ENCODE measurements at places on chromosomes 5 and 9.

DNA sequence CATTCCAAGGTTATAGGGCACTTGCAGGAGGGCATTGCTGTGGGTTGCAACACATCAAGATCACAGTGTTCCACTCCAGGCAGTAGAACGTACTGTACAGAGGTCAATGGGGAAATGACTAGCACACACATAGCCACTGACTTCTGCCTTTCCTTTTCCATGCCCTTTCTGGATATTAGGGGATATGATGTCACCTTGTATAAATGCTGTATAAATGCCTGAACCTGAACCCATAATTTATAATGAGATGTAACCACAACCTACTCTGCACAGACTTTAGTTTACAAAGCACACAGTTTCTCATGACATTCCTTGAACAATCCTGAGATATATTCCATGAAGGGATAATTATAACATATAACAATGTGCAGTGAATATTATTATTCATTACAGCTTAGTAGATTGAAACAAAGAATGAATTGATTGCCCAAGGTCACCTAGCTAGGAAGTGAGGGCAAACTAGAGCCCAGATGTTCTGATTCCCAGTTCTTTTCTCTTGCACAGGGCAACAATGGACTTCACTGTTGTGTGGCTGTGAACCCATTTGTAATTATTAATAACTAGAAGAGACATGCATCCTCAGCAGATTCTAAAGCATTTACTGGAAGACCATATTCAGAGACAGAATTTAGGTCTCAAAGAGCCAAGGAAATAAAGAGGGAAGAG lies 5.6 kb upstream of the ABLIM3 start:
- no peak overlapping the region for H3K4me3 ChIP-seq
- no peaks in the 10 kb centered on the region for H3K36me3 ChIP-seq
- peaks cover 23% of the 10 kb centered on the region for H3K27me3 ChIP-seq

- no peaks in the 10 kb centered on the region for H3K27me3 ChIP-seq
- H3K36me3 ChIP-seq, result no peaks in the 10 kb centered on the region
- no peak for DNase-seq
- no peak overlapping the region for H3K4me3 ChIP-seq
- no peak overlapping the region for H3K27ac ChIP-seq
- no peaks in the 10 kb centered on the region for H3K4me1 ChIP-seq
These were observed 124.4 kb upstream of the MAP1B start for GRCh38 chr5:71982717-71983395.

- DNase-seq, result no peak
- no peak overlapping the region for H3K4me3 ChIP-seq
- H3K4me1 ChIP-seq, result no peaks in the 10 kb centered on the region
- H3K27me3 ChIP-seq, result no peaks in the 10 kb centered on the region
- no peak overlapping the region for H3K27ac ChIP-seq
- H3K36me3 ChIP-seq, result peaks cover 10% of the 10 kb centered on the region
These were observed 102.8 kb downstream of the ANKH start for GRCh38 chr5:14768508-14769365.

DNA sequence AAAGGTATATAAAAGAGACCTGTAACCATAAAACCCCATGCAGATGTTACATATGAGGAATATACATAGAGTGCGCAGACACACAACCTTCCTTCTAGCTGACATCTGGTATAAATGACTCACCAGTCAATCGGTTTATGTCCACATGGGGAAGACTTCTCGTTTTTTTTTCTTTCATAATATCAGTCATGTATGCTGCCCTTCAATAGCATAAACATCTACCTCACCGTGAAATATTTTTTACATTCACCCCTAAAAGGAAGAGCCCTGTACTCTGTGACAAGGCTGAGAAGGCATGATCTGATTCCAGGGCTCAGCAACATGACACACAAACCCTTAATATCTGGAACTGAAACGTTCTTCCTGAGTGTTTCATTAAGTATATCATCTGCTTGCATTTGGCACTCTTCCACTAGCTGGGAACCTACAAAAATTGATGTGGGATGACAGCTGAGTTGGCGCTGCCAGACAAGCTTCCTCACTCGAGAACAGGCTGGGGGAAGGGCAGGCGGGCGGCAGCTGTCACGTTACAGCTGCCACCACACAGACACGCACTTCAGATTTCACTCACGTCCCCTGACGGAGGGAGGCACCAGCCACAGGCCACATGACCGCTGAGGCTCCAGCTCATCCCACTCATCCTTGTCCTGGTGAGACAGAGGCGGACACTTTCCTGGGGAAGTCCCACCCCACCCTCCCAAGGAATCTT lies 74.2 kb downstream of the SHB start:
- H3K4me3 ChIP-seq, result peak overlapping the region; percentile 75
- H3K27ac ChIP-seq, result peak overlapping the region; percentile 95
- H3K36me3 ChIP-seq, result no peaks in the 10 kb centered on the region
- H3K27me3 ChIP-seq, result peaks cover 4% of the 10 kb centered on the region
- peak; percentile 71 for DNase-seq

GRCh38 chr5:158874343-158874742 lies 225.4 kb downstream of the EBF1 start:
- H3K27me3 ChIP-seq, result no peaks in the 10 kb centered on the region
- peaks cover 13% of the 10 kb centered on the region for H3K36me3 ChIP-seq
- peak overlapping the region; percentile 6 for H3K4me3 ChIP-seq
- H3K4me1 ChIP-seq, result peaks cover 94% of the 10 kb centered on the region

DNA sequence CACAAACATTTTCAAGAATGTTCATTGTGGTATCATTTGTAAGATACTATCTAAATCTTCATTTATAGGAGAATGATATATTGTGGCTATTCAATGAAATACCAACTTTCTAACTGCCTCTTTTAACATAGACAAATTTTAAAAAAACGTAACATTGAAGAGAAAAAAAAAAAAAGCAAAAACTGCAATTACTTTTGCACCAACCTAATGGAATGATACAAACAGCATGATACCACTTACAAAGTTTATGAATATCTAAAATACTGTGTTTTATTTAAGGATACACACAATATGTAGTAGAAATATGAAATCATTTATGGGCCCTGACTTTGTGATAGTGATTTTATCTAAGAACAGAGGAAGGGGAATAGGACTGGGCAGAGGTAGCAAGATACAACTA lies 24.1 kb downstream of the PSMD5 start:
- H3K27me3 ChIP-seq, result no peaks in the 10 kb centered on the region
- H3K36me3 ChIP-seq, result peaks cover 37% of the 10 kb centered on the region
- H3K4me3 ChIP-seq, result no peak overlapping the region
- no peak overlapping the region for H3K27ac ChIP-seq

- peaks cover 16% of the 10 kb centered on the region for H3K36me3 ChIP-seq
- peaks cover 55% of the 10 kb centered on the region for H3K4me1 ChIP-seq
- DNase-seq, result no peak
These were observed 983 bp downstream of the GCNT1 start for GRCh38 chr9:76459694-76460635.

Data from stimulated activated naive B cell treated with anti-CD40 and anti-IgM and Interleukin-4, amounts not matched to agents 10 μg/mL and 1 μg/mL and 100 μg/mL, for 72 hours (primary cell).